ENCODE measurements at places on chromosomes 2 and 18.

DNA sequence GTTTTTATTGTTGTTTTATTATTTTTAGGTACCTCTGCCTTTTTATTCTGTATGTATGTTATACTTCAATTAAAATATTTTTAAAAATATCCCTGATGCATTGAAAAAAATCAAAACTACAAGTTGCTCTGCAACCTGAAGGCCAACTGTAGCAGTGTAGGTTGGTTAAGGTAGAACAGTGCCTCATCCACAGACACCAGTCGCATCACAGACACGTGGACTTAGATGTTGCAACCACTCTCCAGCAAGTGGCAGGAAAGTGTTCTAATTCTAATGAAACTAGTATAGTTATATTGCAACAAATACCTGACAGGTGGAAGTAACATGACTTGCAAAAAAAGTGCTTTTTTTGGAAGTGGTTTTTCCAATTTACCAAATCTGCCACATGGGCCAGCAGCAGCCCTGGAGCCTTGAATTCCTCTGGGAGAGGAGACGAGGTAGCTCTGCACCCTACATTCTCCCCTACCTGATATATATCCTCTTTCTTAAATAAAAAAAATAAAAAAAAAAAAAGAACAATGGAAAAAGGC is 28.4 kb upstream of the SLC3A1 start:
- DNase-seq: no peak

- DNase-seq: no peak
These were observed 468.7 kb upstream of the FANCL start for GRCh38 chr2:58709687-58710354.

- DNase-seq: peak; percentile 40
These were observed at the start of gene LRP1B for GRCh38 chr2:142131010-142131669. LRP1B (minus strand) TSS chr2:142131016; CDS start chr2:142130729, 287 bp downstream.

DNA sequence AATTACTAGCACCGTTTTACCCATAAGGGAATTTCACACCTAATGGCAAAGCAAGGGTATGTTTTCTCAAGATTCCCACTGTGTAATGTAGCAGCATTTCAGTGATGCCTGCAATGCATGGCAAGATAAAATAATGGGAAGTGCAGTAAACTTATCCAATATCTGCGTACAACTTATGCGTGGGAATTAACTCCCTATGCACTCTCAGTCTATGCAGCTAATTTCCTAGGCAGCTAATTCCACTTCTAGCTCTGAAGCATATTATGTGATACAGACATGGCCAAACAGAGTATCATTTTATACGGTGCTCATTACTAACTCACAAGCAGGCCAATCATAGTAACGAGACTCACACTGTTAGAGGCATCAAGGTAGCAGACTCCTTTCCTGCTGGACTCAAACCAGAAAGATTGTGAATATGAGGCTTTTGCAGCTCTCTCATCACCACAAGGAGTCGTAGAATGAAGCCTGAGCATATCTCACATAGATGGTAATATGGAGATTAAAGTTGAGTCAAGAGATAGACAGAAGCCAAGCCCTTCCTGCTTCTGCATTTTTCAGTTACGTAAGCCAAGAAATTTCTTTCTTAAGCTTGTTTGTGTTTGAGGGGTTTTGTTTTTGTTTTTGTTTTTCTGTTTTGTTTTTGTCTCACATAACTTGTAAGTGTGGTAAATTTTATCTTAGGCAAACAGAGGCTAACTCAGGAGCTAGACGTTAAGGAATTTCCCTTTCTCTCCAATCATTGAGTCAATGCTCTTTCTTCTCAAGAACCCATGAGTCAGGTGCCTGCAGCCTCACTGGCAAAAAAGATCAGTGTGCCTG is 34.8 kb upstream of the ITGAV start:
- DNase-seq: no peak

GRCh38 chr2:30730736-30731647 is 76.3 kb downstream of the CAPN13 start:
- no peak for DNase-seq

DNA sequence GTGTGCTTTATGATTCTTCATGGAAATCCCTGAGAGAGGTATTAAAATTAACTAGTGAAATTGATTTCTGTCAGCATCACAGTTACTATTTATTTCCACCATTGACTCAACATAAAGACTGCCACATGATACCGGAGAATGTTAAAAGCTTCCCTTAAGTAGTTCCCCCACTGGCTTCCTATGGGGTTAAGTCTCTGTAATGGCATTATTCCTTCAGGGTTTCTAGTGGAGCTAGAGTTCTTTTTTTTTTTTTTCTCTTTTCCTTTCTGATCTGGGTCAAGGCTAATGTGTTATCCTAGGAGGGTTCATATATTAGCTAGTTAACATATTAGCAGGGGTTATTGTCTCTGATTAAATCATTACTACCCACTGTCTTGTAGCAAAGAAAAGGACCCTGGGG is 1919.1 kb upstream of the PIK3C3 start:
- no peak for DNase-seq

- DNase-seq: no peak
These were observed 368.7 kb downstream of the SLC4A3 start for GRCh38 chr2:219995991-219996765.

DNA sequence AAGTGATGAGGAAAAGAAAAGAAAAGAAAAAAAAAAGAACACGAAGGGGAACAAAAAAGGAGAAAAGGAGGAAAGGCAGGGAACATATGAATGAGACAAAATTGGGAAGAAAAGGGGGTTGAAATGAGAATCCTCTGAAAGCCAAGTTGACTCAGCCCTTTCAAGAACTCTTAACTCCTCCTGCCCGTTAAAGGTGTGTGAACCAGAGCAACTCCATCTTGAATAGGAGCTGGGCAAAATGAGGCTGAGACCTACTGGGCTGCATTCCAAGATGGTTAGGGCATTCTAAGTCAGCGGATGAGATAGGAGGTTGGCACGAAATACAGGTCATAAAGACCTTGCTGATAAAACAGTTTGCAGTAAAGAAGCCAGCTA is 4.0 kb upstream of the POLE4 start:
- no peak for DNase-seq

DNA sequence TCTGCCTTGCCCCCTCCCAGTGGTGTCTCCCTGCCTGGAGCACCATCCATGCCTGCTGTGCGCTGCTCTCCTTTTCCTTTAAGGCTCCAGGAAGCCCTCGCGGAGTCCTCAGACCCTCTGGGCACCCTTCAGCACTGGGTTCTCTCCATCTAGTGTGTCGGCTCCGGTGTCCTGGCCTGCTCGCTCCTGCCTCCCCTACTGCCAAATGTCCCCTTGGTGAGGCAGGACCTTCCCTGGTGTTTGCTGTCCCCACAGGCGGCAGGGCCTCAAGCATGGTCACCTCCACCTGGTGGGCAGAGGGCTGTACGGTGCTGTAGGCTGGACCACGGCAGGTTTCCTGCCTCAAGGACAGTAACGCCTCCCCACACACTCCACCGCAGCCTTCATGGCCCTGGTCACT is 90.2 kb downstream of the DGKD start:
- DNase-seq: no peak

GRCh38 chr2:65626831-65627230 is 194.4 kb upstream of the SPRED2 start:
- DNase-seq: no peak

- DNase-seq: no peak
These were observed 169.2 kb upstream of the NCK2 start for GRCh38 chr2:105575499-105576025.

GRCh38 chr18:46413684-46414083 is 243.3 kb downstream of the LOXHD1 start:
- DNase-seq: no peak

DNA sequence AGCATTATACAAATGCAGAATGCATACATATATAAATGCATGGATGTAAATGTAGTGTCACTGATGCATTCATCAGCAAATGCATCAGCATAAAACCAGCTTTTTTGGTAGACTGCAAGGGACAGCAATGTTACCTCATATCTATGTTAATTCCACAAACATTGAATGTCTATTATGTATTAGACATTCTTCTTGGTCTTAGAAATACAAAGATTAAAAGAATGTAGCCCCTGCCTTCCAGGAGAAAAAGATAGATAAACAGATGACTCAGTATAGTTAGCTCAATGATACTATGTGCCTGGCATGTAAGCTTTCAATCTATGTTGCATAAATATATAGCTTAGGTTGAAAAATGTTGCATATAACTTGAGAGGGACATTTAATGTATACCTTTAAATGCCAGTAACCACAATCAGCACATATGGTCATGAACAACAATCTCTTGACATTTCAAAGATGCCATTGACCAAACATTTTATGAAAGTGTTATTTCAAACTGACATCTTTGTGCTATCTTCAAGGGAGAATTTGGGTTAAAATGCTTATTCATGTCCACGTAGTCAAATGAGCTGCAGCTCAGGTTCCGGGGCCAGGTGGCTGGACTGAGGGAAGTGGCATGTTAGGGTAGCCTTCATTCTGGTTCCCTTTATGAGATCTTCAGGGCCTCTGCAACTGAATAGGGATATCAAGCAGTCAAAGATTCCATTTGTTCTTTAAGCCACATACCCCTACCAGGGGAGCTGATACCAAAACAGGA is 45.2 kb upstream of the GCG start:
- no peak for DNase-seq

DNA sequence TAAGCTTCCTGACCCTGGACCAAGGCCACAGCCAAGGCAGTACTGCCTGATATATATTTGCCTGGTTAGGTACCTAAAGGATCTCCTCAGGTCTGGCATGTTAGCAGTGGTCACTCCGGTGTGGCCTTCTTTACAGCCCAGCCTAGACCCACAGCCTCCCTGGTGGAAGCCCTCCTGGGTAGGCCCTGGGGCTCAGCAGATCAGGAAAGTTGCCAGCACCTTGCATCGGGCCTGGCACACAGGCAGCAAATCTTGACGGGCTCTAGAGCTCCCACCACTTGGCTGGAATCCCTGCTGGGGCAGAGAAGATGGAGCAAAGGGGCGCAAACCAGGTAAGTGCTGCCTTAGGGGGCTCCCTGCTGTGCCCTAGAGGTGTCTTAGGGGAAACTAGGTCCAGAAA is 40.9 kb upstream of the ATP6V1B1 start:
- DNase-seq: no peak
